ENCODE measurements at places on chromosomes 4 and X. TPM values are rescaled to one million over a fixed set of nuclear protein-coding genes. Genes with fewer than 3 reads are reported as not detected.

CDX4 gene
- not detected for total RNA-seq

CHIC2 gene
- 9.7 TPM for total RNA-seq

EOLA2 gene
- total RNA-seq: 57.7 TPM

GPR173 gene
- not detected for total RNA-seq

TCEAL2 gene
- not detected for total RNA-seq

KDR gene
- total RNA-seq: 0.10 TPM

CT47B1 gene
- total RNA-seq: not detected

SMIM43 gene
- total RNA-seq: 0.23 TPM

EXOC1L gene
- total RNA-seq: not detected

SHISA3 gene
- not detected for total RNA-seq

SSX4 gene
- not detected for total RNA-seq

SHROOM3 gene
- 15.8 TPM for total RNA-seq

KIT gene
- total RNA-seq: not detected

Measured in A549 treated with AZD2906 at 1 μM for 4 hours (cell line).